ENCODE measurements at places on chromosomes 4 and X.

GRCh38 chr4:73822812-73823504 is 13.5 kb upstream of the CXCL6 start:
- DNase-seq: no peak

- no peak for DNase-seq
Observed at GRCh38 chr4:140027101-140027500, 126.9 kb downstream of the MAML3 start.

DNA sequence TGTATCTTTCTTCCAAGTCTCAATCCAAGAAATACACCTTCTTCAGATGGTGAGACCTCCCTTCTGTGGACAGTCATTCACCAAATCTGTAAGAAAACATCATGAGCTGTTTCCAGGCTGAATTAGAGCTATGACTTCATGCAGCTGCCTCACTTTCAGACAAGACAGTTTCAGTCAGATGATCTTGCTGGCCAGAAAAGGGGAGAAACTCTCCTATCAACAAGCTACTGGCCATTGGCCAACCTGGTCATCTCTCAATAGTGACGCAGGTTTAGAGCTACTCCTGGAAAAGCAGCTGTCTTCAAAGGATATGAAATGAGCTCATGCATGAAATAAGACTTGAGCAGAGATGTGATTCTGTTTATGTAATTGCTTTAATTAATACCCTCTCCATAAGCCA is 69.6 kb upstream of the NDP start:
- no peak for DNase-seq

DNA sequence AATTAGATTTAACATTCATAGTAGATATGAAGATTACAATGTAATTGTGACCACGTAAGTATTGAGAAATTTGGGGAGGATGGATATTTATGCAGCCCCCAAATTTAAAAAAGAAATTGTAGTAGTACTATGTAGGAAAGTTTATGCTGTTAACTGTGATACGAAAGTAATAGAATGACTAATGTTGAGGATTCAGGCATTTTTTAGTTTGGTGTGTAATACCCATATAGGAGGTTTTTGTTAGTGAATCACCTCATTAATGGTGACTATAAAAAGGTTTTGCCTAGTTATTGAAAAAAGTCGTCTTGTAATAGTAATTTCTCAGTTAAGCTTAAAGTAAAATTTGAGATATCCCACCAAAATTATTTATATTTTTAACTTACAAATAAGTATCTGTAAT is 67.2 kb downstream of the SMARCAD1 start:
- no peak for DNase-seq

GRCh38 chrX:150766351-150767044 is 73.3 kb downstream of the MTMR1 start:
- no peak for DNase-seq

GRCh38 chr4:149521611-149522425 is 293.8 kb downstream of the IQCM start:
- DNase-seq: no peak

GRCh38 chrX:12115377-12115776 is 22.9 kb upstream of the FRMPD4 start:
- no peak for DNase-seq

GRCh38 chr4:52932591-52933470 is 70.7 kb downstream of the RASL11B start:
- no peak for DNase-seq

GRCh38 chrX:155333544-155334100 is 792 bp downstream of the CLIC2 start:
- DNase-seq: no peak

GRCh38 chrX:15158736-15159406 is 111.0 kb downstream of the ASB9 start:
- no peak for DNase-seq

DNA sequence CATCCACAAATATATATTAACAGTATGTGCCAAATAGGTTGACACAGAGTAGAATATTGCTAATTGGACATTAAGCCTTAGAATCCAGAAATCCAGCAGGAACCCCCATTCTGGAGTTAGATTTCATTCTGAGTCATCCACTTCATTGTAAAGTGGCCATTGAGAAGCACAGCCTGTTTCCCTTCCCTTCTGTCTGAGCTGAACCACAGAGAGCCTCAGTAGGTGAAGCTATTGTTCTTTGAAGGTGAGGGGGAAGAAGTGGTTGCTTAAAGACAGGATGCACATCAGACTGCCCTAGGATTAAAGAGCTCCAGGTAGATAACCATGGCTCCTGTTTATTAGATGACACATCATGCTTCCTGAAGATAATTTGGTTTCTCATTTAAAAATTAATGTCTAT is 30.6 kb upstream of the MCF2 start:
- no peak for DNase-seq
